Stomach (tissue), 19 donors: ENCODE measurements at places on chromosomes 6 and 20. TPM values are rescaled to one million over a fixed set of nuclear protein-coding genes. Genes with fewer than 3 reads are reported as not detected.
A peak's percentile ranks its signal among the peaks of the same experiment; 100 is the strongest.

The COL19A1 gene
- 0.45 TPM for total RNA-seq

The SSTR4 gene
- total RNA-seq: not detected

The SH3BGRL2 gene
- total RNA-seq: 25.1 TPM

The OVOL2 gene
- 46.5 TPM for total RNA-seq

The ARMC12 gene
- not detected for total RNA-seq

The HLA-DMA gene
- 0.87 TPM for total RNA-seq

The SOBP gene
- total RNA-seq: 0.58 TPM

The TCF21 gene
- total RNA-seq: 16.9 TPM

The ADIG gene
- not detected for total RNA-seq

GRCh38 chr6:27512525-27512924, 39.6 kb upstream of the ZNF184 start:
- DNase-seq: no peak

GRCh38 chr6:352896-353470, 38.6 kb upstream of the IRF4 start:
- no peak for DNase-seq

DNA sequence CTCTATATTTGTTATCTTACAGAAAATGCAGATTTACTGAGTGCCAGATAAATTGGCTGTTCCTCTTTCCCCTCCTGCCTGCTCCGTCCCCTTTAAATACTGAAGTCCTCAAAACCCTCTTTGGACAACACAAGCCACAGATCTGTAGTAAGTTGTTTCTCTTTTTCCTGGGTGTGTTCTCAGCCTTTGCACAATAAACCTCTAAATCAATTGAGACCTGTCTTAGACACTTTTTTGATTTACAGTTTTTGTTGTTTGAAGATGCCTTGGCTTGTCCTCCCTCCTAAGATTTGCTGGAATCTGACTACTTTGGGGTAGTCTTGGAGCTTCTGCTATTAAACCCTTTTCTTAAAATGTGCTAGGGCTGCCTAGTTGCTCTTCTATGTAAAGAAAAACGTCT, 60.9 kb upstream of the EIF2S2 start:
- no peak for DNase-seq

DNA sequence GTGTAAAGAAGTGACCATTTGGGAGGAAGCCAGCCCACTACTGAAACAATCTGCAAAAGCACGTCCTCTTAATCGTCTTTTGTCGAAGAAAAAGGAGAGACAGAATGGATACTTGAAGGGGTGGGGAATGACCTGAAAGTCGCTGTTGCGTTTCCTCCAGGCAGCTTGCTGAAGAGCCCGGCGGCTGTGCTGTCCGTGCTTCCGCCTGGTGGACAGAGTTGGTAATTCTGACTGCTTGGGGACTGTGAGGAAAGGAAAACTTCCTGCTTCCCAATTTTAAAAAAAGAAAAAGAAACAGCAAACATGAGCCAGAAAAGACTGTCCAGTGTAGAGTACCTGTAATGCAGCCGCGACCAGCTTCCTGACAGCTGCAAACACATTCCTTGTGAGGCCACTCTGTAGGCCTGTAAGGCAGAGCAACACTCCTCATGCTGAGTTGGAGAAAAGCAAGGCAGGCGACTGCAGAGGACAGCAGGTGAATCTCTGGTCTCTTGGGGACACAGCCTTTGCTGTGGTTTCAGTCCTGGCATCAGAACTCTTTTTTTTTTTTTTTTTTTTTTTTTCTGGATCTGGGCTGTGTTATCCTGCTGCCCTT, 251.1 kb upstream of the TBX18 start:
- DNase-seq: peak; percentile 86

GRCh38 chr6:40585651-40586269, 1.4 kb downstream of the LRFN2 start:
- DNase-seq: no peak

DNA sequence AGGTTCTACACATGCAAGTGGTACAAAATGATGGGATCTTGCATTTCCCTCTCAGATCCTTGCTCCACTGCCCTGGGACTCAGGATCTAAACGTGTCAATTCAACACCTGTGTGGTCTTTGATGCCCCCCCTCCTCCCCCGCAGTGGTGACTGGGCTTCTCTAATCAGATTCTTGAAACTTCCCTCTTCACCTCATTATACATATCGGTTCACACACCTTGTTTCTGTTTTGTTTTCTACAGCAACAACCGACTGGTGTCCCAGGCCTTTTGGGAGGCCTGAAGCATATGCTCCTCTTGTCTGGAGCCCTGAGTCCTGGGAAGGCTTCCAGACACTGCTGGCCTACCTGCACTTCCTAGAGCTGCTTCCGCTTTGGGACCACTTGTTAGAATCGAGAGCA, 20.0 kb downstream of the SAMD3 start:
- DNase-seq: no peak

DNA sequence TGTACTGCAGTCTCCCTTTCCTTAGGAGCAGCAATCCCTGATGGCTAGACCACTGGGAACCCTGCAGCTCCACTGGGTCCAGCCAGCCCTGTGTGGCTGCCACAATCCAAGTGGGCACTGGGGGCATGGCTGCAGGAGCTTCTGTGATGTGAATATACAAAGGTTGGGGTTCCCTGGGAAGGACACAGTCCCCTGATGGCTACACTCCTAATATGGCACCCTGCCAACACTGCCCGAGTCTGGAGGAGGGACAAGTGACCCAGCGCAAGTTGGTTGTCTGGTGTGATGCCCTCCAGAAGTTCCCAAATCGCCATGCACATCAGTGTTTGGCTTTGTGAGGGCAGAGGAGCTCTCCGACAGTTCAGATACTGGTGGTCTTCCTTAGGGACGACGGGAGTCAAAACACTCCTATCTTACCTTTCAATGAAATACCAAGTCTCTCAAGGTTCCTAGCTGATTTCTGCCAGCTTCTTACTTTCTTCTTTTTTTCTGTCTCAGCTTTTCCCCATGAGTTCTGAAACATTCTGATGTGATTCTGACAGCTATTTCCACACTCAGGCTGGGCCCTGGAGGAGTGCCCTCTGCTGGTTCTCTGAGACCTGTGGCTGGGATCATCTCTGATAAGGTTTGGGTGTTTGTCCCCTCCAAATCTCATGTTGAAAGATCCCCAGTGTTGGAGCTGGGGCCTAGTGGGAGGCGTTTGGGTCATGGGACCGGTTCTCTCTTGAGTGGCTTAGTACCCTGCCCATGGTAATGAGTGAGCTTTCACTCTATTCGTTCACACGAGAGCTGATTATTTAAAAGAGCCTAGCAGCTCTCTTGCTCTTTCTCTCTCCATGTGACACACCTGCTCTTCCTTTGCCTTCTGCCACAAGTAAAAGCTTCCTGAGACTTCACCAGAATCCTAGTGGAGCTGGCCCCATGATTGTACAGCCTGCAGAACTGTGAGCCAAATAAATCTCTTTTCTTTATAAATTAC, 15.5 kb upstream of the ZFP57 start:
- DNase-seq: no peak

GRCh38 chr6:35247642-35248231, 11.8 kb upstream of the ZNF76 start:
- DNase-seq: no peak

- no peak for DNase-seq
These were observed 129.3 kb downstream of the KLHL32 start for GRCh38 chr6:97053643-97054411.

DNA sequence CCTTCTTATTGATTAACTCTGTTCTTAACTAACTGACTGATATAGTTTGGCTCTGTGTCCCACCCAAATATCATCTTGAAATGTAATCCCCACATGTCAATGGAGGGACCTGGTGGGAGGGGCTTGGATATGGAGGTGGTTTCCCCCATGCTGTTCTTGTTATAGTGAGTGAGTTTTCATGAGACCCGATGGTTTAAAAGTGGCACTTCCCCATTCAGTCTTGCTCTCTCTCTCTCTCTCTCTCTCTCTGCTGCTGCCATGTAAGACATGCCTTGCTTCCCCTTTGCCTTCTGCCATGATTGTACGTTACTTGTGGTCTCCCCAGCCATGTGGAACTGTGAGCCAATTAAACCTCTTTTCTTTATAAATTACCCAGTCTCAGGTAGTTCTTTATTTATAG, 81.8 kb upstream of the SPACA1 start:
- DNase-seq: no peak

DNA sequence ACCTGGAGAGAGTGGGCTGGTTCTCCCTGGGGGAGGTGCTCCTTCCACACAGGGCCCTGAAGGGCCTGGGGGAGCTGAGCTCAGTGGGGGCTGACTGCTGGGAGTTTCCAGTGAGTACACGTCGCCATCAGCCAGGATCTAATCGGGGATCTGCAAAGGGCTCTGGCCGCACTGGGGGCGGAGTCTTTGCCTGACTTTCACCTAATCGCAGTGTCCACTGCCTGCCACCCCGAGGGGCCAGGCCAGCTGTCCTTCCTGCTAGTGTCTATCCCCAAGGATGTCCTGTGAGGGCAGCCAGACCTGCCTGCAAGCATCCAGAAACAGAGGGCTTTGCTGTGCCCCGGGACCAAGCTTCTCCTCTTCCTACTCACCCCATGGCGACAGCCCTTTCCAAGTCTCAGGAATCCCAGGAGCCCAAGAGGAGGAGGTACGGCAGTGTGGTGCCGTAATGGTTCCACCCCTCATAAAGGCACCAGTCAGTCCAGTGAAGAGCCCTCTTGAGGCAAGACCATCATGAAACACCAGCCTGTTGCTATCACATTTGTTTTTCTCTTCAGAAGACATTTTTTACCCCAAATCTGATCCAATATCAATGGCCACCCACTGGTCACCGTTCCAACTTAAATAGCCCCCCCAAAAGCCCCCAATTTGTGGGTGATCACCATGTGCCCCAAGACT, 243.1 kb upstream of the ECI2 start:
- DNase-seq: no peak

GRCh38 chr20:3716195-3716834, 3.9 kb upstream of the SIGLEC1 start:
- peak; percentile 81 for DNase-seq

DNA sequence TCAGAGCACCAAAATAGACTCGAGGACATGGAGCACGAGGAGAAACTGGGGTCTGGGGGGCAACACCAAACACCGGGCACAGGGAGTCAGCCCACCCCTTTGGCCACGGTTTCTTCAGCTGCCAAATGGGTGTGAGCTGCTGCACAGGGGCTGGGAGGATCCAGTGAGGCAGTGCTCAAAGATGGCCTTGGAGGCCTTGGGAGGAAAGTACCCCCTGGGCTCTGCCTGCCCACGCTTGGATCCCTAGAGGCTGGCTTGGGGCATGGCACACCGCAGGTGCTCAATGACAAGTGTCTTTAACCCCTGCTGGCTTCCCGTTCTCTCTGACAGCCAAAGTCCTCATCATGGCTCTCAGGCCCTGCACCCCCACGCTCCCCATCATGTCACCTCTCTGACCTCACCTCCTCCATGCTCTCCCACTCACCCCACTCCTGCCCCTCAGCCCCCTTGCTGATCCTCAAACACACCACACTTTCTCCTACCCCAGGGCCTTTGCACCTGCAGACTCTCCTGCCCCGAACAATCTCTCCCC, 190.3 kb downstream of the ANKRD60 start:
- no peak for DNase-seq

GRCh38 chr6:38604700-38605099, 35.0 kb downstream of the BTBD9 start:
- no peak for DNase-seq

GRCh38 chr6:13914351-13914750, 10.4 kb upstream of the RNF182 start:
- no peak for DNase-seq
